ENCODE measurements at places on chromosomes 4 and X.

DNA sequence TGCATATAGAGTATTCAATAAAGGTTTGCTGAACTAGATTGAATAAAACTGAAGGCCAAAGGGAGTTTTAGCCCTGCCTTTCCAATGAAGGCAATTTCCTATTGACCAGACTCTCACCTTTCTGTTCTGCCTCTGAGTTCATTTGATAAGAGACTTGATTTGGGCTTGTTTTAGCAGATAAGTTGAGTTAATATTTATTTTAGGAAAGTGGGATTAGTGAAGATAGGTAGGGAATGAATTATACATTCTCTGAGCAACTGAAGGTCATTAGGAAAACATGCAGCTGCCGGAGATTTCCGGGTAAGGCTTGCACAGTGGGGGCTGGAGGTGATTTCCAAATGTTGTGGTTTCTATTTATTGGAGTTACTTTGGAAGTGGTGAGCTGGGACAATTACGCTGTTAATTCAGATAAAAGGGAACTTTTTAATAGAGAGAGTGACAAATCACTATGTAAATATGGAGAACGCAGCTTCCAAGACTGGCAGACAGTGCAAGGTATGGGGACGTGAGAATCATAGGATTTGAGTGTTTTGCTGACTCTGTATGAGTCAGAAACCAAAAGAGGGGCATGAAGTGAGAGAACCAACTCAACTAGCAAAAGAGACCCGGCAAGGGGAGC is 553.6 kb upstream of the BOD1L1 start:
- DNase-seq: peak; percentile 56

DNA sequence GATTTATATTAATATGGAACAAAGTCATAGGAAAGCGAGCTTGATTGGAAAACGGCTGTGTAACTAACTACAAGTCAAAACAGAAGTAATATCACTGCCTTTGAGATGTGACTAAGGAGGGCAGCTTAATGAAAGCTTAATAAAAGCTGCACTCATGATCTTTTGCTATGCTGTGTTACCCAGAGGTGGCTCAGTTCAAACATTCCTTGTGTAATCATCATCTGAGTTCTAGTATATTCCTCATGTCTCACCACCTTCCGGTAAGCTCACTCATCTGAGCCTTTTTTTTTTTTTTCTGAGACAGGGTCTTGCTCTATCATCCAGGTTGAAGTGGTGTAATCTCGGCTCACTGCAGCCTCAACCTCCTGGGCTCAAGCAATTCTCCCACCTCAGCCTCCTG is 5.0 kb downstream of the GRPEL1 start:
- DNase-seq: no peak

- no peak for DNase-seq
These were observed 7.7 kb downstream of the FANCB start for GRCh38 chrX:14865201-14865600.

- DNase-seq: no peak
These were observed 72.9 kb downstream of the MED28 start for GRCh38 chr4:17687237-17687857.

DNA sequence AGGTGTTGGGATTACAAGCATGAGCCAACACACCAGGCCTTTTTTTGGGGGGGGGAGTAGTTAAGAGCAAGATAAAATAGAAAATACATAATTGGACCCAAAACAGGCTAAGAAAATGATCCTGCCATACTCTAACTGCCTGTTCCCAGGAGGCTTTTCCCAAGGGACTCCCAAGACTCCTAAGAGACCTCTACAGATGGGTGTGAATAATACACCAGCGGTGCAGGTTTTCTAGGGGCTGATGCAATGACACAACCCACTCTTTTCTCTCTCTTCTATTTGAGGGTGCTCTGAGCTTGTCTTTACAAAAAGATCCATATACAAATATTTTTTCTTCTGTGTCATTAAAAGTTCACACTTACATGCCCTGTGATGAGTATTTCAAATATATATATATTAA is 116.9 kb downstream of the RASL11B start:
- peak; percentile 22 for DNase-seq

DNA sequence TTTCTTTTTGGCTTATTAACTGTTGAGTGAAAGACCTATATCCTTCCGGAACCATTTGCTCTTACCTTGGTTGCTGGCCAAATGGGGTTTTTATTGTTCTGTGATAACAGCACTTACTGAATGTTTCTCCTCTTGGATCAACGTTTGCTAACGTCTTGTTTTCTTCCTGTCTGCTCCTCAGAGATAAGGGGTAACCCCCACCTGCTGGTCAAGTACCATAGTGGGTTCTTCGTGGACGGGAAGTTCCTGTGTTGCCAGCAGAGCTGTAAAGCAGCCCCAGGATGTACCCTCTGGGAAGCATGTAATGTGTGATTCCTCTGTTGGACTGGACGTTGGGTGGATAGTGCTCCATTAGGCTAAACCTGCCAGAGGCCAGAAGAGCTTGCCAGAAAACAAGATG is 15.3 kb downstream of the BMX start:
- peak; percentile 10 for DNase-seq

DNA sequence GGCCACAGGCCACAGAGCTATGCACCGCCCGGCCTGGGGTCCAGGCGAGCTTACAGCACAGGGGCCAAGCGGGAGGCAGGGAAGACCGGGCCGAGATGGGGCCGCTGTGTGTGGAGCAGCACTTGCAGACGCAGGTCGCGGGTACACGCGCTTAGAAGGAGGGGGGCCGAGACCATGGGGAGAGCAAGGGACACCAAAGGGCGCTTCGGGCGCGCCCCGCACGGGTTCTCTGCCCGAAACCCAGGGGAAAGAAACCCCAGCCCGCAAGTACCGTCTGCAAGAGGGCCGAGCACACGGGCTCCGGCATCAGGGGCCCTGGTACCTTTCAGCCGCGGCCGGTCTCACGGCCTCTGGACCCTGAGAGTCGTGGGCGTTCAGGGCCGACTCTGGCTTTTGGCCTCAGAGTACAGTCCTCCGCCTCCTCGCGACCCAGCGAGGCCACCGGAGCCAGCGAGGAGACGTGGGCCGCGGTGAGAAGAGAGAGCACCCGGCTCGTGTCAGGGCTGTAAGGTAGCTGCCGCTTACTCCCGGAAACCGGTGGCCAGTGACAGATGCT is 342 bp downstream of the EOLA2 start:
- peak; percentile 62 for DNase-seq

- DNase-seq: no peak
These were observed 320.7 kb upstream of the PCDH7 start for GRCh38 chr4:30399476-30399875.

GRCh38 chr4:148060264-148061140 is 328.6 kb downstream of the ARHGAP10 start:
- DNase-seq: no peak

DNA sequence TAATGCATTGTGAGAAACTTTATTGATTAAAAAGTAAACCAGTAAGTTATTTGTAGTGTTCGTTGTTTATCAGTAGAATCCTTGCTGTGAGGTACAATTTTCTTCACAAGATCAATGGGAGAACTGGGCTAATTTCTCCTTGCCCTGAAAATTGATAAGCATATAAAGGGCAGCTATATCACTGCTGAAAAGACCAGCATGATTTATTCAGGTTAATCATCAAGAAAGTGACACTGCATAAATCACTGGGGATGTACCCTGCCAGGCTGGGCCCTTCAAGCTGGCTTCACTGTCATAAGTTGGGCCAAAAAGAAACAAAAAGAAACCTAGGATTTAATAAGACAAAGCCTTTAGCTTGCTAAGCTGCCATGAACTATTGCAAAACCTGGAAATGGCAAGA is 746.7 kb downstream of the STPG2 start:
- no peak for DNase-seq

GRCh38 chr4:64584981-64585557 is 175.8 kb upstream of the TECRL start:
- DNase-seq: no peak

DNA sequence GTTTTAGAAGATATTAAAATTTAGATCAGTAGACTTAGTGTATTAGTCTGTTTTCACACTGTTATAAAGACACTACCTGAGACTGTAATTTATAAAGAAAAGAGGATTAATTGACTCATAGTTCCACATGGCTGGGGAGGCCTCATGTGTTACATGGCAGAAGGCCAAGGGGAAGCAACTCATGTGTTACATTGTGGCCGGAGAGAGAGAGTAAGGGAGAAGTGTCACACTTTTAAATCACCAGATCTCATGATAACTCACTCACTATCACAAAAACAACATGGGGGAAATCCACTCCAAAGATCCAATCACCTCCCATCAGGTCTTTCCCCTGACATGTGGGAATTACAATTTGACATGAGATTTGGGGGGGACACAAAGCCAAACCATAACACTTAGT is 1159.7 kb upstream of the PCDH7 start:
- no peak for DNase-seq

- DNase-seq: no peak
These were observed 8.0 kb downstream of the KLF3 start for GRCh38 chr4:38672074-38672396.

- peak; percentile 30 for DNase-seq
These were observed 64.2 kb downstream of the SPINK2 start for GRCh38 chr4:56757261-56757746.

DNA sequence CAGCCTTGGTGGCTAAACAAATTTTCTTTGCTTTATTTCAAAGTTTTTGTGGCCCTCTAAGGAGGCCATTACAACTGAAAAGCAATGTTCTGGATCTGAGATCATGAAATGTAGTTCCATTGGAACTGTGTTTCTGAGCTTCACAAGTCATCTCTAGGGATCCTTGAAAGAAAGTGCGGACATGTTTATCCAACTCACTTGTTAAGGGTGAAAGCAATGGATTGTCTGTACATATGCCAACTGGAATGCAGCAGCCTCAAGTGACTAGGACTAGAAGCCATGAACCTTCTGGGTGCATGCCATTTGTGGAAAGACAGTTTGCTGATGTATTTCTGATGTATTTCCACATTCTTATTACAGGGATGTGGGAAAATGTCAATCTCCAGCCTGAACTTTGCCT is 36.7 kb upstream of the KLHL13 start:
- DNase-seq: peak; percentile 10
